ENCODE measurements at places on chromosomes 3 and 15.

- no peak for DNase-seq
Measured at GRCh38 chr3:180078592-180078991, 41.9 kb upstream of the PEX5L start.

- DNase-seq: no peak
Measured at GRCh38 chr15:80585544-80586018, 109.5 kb upstream of the ABHD17C start.

GRCh38 chr3:111972891-111973290 is 5.9 kb upstream of the ABHD10 start:
- no peak for DNase-seq

- DNase-seq: no peak
Measured at GRCh38 chr3:54575618-54575960, 352.3 kb downstream of the LRTM1 start.

DNA sequence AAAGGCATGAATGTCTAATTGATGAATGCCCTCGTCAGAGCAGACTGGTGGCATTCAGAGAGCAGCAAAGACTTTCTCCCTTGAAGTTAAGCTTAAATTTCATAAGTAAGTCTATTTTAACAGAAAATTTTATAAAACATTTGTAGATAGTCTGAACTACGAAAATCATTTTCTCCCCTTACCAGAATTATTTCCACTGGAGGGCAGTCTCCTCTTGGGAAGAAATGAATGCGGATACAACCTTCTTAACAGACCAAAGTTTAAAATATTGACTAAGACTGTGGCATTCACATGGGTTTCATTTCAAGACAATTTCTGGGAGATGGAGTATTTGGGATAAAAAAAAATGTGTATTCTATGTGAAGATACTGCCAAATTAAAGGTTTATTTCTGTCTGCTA is 669.0 kb downstream of the FHIT start:
- DNase-seq: no peak

DNA sequence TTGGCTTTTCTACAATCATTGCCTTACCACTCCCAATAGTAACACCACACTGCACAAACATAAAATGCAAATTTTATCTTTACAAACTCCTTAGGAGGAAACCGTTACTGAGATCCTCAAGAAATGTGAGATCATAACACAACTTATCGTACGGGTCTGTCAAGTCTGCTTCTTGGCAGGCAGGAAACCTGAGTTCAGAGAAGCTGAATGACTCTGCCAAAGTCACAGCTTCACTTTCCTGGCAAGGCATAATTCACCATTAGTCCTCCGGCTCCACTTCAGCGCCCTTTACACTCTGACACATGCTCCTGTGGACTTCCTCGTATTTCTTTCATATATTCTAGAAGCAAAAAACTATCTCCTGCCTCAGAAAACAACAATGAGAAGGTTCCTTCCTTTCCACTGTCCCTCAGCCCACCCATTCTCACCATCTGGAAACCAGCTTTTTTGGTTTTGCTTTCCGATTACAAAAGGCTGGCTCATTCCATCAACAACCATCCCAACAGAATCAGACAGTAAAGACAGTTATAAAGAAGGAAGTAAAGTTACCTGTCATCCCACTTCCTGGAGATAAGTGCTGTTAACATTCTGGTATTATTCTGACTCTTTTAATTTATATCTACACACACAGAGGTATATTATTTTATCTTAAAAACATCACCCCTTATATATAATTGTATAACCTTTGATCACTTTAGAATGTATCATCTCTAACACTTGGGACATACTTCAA is 223.4 kb downstream of the STT3B start:
- DNase-seq: no peak

GRCh38 chr15:51576911-51577500 is 45.6 kb downstream of the DMXL2 start:
- no peak for DNase-seq

- DNase-seq: no peak
Measured at GRCh38 chr3:126969586-126969985, 13.3 kb upstream of the PLXNA1 start.

GRCh38 chr15:80811781-80812315 is 32.7 kb downstream of the CEMIP start:
- DNase-seq: no peak

- no peak for DNase-seq
Measured at GRCh38 chr15:81363718-81364500, 10.1 kb downstream of the TMC3 start.

GRCh38 chr15:58282060-58282708 is 144.0 kb downstream of the AQP9 start:
- no peak for DNase-seq

DNA sequence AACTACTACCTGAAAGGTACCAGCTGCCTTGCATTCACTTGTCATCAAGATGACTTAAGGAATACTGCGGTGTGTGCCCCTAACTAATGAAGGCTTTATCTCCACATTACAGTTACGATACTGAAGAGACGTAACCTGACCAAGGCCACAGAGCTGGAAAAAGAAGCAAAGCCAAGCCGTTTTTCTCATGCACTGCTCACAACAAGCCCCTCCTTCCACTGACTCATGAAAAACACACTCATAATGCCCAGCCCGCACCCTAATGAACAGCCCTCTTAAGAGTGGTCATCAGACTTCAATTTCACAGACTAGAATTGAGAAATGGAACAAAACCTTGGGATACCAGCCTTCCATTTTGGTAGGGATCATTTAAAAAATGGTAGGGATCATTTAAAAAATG is 11.6 kb downstream of the PSMD6 start:
- DNase-seq: no peak

DNA sequence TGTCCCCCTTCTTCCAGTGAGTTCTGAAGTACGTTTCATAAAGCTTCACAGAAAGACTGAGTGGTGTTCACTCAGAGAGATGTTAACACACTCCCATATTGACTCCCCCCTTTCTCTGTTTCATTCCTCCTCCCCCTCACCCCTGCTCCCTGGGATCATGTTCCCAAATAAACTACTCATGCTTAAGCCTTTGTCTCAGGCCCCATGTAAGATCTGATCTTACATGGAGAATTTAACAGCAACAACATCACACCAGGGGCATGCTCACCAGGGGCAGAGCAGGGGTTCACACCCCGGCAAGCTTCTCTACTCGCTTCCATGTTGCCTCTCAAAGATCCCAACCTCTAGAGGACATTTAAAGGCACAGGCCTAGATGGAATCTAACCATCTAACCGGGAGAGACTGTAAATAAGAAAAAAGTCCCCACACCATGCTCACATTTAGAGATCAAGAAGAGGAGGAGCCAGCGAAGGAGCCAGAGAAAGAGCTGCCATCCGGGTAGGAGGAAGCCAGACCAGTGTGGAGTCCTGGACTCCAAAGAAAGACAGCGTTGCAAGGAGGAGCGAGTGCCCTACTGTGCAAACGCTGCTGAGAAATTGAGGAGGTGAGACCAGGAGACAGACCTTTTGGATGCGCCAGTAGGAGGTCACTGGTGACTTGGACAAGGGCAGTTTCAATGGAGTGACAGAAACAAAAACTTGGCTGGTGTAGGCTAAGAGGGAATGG is 21.4 kb upstream of the SRP14 start:
- DNase-seq: peak; percentile 24

DNA sequence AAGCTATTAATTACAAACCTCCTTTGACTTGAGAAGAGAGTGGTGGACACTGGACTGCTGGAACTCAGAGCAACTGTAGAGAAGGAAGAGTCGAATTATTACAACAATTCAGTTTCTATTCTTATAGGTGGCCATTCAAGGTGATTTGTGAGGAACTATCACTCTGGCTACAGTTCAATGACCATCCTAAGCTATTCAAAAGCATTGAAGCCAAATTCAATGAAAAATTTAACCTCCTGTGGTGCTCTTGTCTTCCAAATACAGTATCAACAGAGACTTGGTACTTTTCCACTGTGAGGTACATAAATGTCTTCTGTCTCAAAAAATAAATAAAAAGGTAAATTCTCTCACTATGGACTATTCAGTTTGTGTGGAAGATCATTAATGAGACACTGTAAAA is 513.3 kb upstream of the SEMA6D start:
- DNase-seq: no peak

DNA sequence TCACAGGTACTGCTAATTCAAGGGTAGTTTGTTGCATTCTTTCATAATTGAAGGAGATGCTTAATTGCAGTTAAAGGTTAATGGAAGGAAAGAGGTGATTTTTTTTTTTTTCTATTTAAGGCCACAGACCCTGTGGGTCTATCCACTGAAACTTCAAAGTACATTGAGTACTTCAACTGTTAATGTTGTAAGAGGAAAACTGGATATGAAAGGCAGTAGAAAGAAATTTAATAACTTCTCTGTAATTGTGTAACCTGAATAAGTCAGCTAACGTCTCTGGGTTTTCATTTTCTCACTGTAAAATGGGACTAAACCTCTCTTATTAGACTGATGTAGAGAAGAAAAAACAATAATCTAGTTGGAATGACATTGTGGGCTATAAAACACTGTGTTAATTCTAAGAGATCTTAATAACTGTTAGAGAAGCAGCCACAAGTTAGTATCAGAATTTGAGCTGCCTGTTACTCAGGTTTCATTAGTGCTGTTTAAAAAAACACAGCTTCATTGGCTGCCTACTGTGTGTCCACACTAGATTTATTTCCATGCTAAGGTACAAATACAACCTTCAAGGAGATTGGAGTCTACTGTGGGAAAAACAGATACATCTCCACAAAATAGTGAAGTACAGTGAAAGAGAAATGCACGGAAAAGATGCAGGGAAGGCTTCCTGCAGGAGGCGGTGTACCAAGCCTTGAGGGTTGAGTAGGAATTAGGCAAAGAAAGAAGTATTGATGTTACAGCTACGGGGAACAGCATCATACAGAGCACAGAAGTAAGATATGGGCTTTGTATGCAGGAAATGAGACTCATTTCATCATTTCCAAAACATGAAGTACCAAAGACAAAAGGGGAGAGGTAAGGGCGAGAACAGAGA is 483.6 kb downstream of the TAFA4 start:
- no peak for DNase-seq

DNA sequence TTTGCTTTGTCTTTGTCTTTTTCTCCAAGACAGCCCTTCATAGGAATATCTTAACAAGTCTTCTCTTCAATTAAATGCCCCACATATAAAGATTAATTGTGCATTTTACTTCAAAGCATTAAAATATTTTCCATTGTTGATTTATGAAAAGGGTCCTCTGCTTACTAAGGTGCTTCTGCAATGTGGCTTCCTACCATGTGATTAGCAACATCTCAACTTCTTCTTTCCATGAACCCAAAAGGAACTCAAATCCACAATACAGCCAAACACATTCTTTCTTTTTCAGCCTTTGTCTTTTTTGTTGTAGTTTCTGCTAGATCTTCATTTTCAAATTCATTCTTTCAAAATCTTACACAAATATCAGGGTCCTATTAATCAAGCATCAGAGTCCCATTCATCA is 309.2 kb downstream of the NSUN3 start:
- DNase-seq: no peak

GRCh38 chr3:122353893-122354401 is 28.9 kb downstream of the CSTA start:
- DNase-seq: no peak

DNA sequence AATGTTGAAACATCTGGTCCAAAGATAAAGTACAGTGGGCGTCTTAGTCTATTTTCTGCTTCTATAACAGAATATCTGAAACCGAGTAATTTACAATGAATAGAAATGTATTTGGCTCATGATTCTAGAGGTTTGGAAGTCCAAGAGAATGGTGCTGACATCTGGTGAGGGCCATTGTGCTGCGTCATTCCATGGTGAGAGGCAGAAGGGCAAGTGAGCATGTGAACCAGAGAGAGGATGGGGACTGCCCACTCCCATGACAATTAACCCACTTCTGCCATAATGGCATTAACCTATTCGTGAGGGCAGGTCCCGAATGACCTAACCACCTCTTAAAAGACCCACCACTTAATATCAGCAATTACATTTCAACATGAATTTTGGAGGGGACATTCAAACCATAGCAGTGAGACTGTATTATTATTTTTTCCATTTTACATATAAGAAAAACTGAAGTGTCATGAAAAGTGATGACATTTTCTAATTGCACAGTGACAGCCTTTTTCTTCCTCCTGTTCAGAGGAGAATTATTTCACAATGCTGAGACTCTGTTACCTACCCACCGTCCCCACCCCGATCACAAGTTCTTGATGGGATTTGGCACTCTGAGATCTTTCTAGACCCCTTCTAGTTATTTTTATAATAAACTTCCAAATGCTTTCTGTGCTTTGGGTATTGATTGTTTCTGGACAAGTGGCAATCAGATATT is 238.8 kb downstream of the RPLP1 start:
- no peak for DNase-seq

GRCh38 chr15:65386376-65386775 is 8.6 kb upstream of the IGDCC3 start:
- DNase-seq: no peak

DNA sequence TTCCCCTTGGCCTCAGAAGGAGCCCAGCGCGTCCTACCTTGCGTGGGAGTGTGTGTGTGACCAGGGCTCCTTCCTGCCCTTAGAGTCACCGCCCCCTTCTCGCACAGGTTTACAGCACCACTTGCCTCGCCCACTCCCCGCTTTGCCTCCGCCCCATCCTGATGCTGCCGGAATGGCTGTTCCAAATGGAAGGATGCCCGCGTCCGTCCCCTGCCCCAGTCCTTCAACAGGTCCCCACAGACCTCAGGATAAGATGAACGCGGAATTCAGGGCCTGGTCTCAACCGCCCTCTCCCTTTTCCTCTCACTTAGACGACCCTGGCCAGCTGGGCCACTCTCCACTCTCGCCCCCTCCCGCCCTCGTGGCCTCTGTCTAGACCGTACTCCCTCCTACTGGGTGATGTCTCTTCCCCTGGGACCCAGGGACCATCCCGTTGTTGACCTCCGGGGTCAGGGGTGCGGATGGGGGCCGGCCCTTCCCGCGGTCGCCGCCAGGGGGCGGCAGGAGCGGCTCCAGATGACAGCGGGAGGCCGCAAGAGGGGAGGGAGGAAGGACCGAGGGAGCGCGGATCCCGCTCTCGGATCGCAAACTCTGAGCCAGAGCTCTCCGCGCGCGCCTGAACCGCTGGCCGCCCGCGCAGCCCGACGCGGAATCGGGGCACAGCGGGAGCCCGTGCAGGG is at the start of gene THSD4:
Gene THSD4, plus strand, starts transcription at position 585 of the 680 bp plus-strand sequence.
- peak; percentile 89 for DNase-seq

GRCh38 chr15:70435872-70436271 is 327.5 kb downstream of the UACA start:
- peak; percentile 20 for DNase-seq

DNA sequence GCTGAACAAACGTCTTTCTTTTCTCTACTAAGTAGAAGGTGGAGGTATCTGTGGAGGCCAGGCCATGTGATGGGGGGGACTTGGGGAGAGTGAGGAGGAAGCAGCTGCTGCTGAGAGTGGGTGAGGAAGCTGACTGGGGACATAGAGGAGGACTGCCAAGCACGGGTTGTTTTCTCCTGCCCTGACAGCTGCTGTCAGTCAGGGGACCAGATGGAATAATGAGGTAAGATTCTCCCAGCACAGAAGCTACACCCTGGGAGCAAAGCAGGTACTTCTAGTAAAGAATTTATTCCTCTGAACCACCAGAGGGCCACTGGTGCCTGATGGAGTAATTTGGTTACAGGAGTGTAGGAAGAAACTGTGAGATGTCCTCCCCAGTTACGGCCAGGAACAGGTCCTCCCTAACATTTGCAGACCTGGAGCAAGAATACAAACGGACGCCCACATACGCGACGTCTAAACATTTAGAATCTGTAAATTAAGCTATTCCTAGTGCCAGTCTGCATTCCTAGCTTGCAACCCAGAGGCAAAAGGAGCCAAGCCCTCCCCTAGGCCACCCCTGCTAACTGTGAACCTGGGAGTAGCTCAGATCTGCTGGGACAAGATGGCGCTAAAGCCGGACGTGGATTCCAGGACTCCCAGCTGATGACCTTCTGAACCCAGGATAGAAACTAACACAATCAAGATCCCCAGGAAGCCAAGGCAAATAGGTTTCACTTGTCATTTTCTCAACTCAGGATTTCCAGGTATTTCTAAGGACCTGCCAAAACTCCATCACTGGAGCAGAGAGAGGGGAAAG is 14.8 kb downstream of the CRYGS start:
- DNase-seq: no peak

Measured in right forelimb (tissue), 1 donor.